ENCODE measurements at places on chromosomes 7 and 10.

DNA sequence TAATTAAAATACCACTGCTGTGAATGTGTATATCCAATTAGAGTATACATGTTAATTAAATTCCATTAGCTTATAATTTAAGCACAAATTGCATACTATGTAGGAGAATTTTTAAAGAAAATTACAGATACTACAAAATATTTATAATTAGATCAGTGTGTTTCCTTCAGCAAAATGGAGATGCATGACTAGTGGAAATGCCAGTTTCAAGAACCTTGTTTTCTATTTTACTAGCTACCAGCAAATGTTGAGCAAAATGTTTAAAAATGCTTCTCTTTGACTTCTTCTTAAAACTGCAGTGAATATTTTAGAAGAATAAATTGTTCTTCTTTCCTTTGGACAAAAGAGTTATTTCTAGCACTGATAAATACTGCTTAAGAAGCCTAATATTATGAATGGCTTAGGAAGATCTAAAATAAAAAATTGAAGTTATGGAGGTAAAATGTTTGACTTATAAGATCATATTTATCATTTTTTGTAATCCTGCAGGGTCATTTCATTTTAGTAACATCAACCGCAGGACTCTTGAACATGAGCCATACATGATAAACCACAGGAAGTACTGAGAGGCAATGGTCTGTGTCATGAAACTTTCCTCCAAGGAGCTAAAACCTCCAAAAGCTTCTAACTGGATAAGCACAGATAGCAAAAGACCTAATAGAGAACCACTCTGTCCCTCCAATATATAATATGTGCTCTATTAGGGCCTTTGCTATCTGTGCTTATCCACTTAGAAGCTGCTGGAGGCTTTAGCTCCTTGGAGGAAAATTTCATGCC lies 1066.0 kb upstream of the CELF2 start:
- DNase-seq, result no peak

- DNase-seq, result no peak
Observed at GRCh38 chr7:109772161-109772560, 1202.5 kb downstream of the DNAJB9 start.

- DNase-seq, result no peak
Observed at GRCh38 chr7:51256209-51256781, 60.3 kb downstream of the COBL start.

- no peak for DNase-seq
Observed at GRCh38 chr10:124469956-124470484, 8.4 kb downstream of the LHPP start.

DNA sequence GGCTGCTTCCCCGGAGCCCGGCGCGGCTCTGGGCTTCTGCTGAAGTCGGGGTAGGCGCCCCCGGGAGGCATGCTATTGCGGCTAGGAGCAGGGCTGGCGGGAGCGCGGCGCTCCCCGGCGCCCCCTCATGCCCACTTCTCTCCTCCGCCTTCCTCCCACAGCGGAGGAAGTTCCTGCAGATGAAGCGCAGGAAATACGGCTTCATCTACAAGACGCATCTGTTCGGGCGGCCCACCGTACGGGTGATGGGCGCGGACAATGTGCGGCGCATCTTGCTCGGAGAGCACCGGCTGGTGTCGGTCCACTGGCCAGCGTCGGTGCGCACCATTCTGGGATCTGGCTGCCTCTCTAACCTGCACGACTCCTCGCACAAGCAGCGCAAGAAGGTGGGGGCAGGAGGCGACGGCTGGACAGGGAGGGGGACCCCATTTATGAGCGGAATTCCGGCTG lies 479 bp downstream of the CYP26A1 start:
- peak; percentile 67 for DNase-seq

GRCh38 chr10:50851884-50852671 lies 33.3 kb downstream of the A1CF start:
- DNase-seq, result no peak

DNA sequence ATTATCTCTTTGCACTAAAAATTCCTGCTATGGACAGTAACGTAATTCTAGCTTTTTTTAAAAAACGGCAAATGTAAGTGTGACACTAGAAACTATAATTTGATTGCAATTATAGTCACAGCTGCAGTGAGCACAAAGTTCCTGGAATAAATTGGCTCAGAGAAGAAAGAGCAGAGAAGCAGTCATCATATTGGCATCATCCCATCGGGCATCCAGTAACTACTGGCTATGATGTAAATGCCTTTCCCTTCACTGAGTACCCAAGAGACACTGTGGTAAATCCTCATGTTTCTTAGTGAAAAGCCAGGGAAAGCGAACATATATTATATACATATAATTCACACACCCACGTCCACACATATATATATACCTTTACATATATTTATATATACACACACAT lies 43.6 kb downstream of the PIP4K2A start:
- DNase-seq, result peak; percentile 47

- no peak for DNase-seq
Observed at GRCh38 chr7:37669818-37670217, 13.7 kb upstream of the GPR141 start.

DNA sequence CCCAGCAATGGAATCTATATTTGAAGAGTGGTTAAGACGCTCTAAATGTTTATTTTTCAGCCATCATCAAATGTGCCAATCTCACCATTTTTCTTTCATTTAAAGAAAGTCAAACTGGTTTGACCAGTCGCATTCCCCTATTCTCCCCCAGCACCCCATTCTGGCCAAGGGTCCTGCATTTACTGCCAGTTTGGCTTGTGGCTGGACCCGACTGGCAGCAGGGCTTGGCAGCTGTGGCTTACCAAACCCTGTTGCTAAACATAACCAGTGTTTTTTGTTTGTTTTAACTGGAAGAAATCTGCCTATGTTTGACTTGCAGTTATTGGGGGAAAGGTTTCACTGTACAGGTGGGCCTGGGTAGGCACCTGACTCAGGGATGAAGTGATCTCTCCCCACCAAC lies 116.3 kb downstream of the CYP26A1 start:
- DNase-seq, result no peak

- no peak for DNase-seq
Observed at GRCh38 chr10:72061491-72061890, 26.9 kb downstream of the SPOCK2 start.

GRCh38 chr10:44974628-44975430 lies 3.8 kb downstream of the DEPP1 start:
- peak; percentile 76 for DNase-seq

Data from brain (organoid and tissue), 16 donors.